GM23248 (cell line): ENCODE measurements at places on chromosomes 7 and 10.

- no peak for DNase-seq
Observed at GRCh38 chr7:128940494-128941322, 3.0 kb downstream of the IRF5 start.

- DNase-seq: peak; percentile 50
Observed at GRCh38 chr10:17073725-17074540, 55.7 kb downstream of the CUBN start.

DNA sequence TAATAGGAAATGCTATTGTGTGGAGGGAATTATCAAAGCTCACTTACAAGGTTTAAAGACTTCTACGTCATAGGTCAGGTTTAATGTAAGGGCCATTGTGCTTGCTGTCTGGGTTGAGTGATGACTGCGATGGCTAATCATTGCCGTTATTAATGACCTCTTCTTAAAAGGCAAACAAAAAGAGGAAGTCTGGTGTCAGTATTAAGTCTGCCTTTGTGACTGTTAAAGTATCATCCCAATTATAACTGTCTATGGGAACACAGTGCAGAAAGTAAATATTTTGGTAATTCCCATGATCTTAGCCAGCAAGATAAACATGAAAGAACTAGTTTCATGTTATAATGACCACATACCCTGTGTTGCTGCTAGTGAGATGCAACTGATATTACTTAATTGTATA, 382.4 kb downstream of the BBS9 start:
- no peak for DNase-seq

GRCh38 chr7:55512635-55513191, 59.6 kb downstream of the VOPP1 start:
- DNase-seq: no peak

- no peak for DNase-seq
Observed at GRCh38 chr7:149759093-149759860, 14.1 kb downstream of the ZNF467 start.

GRCh38 chr7:151244196-151244840, 4.2 kb downstream of the SMARCD3 start:
- peak; percentile 68 for DNase-seq

DNA sequence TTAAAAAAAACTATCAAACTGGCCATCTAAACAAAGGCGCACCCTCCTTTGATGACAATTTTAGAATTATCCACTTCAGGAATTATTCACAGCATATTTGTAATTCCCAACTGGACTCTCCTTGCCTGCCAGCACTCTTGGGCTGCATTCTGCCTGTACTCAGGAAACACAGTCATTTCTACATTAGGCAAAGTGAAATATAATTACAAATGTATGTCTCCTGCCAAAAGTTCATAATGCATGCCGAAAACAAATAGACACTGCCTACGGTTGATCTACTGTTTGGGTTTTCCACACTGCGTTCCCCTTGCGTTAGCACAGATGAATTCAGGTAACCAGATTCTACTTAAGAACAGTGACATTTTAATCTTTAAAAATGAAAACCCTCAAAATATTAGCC, 1.9 kb downstream of the HGF start:
- DNase-seq: peak; percentile 68

GRCh38 chr7:128453836-128454804, 1.6 kb upstream of the HILPDA start:
- DNase-seq: peak; percentile 84
